ENCODE measurements at places on chromosomes 1 and 21.

GRCh38 chr1:116948046-116948445, 38.3 kb downstream of the PTGFRN start:
- no peak for DNase-seq

- DNase-seq = no peak
These were observed 4.5 kb downstream of the PMVK start for GRCh38 chr1:154931940-154932487.

- no peak for DNase-seq
These were observed 6.4 kb downstream of the MAP3K6 start for GRCh38 chr1:27360159-27361043.

- DNase-seq = no peak
These were observed 3.9 kb downstream of the RNF220 start for GRCh38 chr1:44408632-44409602.

DNA sequence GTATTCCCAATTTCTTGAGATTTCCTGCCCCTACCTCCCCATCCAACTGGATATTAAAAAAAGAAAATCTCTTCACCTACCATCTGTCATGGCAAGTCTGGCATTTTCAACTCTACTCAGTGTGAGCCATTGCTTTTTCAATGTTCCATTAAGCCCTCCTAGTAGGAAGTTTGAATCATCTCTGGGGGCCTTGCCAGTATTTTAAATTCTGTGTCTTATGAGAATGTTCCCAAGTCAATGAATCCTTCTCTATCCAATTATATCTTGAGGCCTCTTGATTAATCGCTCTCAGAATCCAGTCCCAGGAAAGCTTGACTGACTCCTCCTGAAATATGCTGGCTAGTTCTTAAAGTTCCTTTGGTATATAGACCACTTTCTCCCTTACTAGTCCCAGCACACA, 91.5 kb downstream of the NGF start:
- DNase-seq = no peak

DNA sequence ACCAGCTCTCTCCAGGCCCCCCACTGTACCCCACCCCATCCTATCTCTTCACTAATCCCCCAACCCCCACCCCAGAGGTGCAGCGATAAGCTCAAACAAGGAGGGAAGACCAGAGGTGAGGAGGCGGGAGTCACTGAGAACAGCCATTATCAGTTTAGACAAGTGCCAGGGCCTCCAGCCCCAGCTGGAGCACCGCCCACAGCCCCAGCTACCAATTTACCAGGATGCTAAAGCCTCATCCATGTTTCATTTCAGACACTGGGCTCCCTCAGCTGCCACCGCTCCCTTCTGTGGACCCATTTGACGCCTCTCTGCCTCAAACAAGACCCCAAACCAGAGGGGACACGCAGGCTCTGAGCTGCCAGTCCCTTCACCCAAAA, 80.6 kb downstream of the DISP3 start:
- DNase-seq = no peak

- peak; percentile 27 for DNase-seq
These were observed 2.4 kb upstream of the WNT3A start for GRCh38 chr1:228004331-228004855.

- no peak for DNase-seq
These were observed 743 bp upstream of the KRTAP10-10 start for GRCh38 chr21:44636209-44637017.

GRCh38 chr1:172411791-172412338, 8.6 kb upstream of the C1orf105 start:
- no peak for DNase-seq

- DNase-seq = no peak
These were observed 10.2 kb upstream of the ADCY10 start for GRCh38 chr1:167924102-167924501.

GRCh38 chr1:109775398-109775797, 11.7 kb upstream of the EPS8L3 start:
- no peak for DNase-seq

GRCh38 chr1:54575605-54576290, 27.7 kb downstream of the ACOT11 start:
- no peak for DNase-seq

GRCh38 chr1:50605186-50605875, 182.1 kb upstream of the DMRTA2 start:
- DNase-seq = peak; percentile 64

- no peak for DNase-seq
These were observed 165.8 kb downstream of the PAPPA2 start for GRCh38 chr1:176628775-176629174.

- no peak for DNase-seq
These were observed 6.9 kb downstream of the NECTIN4 start for GRCh38 chr1:161082483-161082882.

GRCh38 chr1:183125279-183125999, 60.6 kb upstream of the LAMC2 start:
- no peak for DNase-seq

GRCh38 chr1:213790565-213790964, 197.2 kb upstream of the PROX1 start:
- DNase-seq = no peak

DNA sequence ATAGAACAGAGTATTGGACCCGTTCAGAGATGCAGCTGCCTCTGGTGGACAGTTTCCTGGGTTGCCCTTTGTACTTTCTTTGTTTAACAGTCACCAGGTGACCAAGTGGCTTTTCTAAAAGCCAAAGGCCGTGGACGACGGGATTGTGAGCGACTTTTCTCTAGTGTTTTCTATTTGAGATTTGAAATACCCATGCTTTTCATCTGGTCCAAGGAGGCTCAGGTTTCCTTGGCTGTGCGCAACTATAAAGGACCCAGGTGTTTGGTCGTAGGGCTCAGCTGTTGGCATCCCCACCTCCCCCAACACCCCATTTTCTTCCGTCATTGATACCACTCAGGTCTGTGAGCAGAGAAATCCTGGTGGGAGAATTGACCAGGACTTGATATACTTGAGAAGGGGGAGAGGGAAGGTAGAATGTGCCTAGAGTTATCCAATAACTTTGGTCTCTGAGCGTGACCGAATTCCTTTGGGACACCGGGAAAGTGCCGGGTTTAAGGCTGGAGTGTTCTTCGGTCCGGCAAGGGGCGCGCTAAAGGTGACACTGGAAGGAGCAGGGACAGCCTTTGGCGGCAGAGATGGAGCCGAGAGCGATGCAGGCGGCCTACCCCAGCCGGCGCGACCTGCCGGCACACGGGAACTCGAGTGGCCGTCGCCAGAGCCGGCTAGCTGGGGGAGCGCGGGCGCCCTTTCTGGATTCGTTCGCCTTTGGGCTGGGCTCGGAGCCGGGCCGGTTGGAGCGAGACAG, 83.4 kb upstream of the BMP8A start:
- DNase-seq = peak; percentile 29

GRCh38 chr1:180674603-180675530, 43.0 kb downstream of the XPR1 start:
- no peak for DNase-seq

DNA sequence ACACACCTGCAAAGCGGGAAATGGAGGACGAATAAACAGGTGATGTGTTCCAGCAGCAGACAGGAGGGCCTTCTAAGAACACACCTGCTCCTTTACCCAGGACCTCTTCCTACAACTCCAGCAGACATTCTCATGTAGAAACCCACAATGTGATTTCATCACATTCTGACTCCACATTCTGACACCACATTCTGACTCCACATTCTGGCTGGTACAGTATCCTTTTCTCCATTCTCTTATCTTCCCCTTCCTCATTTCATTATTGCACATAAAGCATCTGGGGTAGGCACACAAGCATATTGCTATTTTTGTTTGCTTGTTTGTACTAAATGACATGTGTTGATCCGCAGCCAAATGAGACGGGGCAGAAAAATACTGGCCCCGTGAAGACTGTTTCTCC, 3.6 kb upstream of the ZNF124 start:
- DNase-seq = no peak

DNA sequence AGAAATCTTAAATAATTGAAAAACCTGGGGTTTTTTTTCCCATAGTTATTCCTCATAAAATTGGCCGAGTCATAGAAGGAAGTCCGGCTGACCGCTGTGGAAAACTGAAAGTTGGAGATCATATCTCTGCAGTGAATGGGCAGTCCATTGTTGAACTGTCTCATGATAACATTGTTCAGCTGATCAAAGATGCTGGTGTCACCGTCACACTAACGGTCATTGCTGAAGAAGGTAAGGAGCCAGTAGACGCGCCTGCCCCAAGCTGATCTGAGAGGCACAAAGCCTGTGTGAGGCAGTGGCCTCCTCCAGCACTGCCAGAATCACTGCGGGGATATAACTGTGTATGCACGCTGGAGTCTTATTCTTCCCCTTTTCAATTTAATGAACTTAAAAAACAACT, 100.3 kb downstream of the PHTF1 start:
- no peak for DNase-seq

GRCh38 chr1:209609041-209609790, 25.7 kb downstream of the CAMK1G start:
- DNase-seq = no peak

- DNase-seq = no peak
These were observed 26.6 kb upstream of the CASQ2 start for GRCh38 chr1:115794976-115795639.

DNA sequence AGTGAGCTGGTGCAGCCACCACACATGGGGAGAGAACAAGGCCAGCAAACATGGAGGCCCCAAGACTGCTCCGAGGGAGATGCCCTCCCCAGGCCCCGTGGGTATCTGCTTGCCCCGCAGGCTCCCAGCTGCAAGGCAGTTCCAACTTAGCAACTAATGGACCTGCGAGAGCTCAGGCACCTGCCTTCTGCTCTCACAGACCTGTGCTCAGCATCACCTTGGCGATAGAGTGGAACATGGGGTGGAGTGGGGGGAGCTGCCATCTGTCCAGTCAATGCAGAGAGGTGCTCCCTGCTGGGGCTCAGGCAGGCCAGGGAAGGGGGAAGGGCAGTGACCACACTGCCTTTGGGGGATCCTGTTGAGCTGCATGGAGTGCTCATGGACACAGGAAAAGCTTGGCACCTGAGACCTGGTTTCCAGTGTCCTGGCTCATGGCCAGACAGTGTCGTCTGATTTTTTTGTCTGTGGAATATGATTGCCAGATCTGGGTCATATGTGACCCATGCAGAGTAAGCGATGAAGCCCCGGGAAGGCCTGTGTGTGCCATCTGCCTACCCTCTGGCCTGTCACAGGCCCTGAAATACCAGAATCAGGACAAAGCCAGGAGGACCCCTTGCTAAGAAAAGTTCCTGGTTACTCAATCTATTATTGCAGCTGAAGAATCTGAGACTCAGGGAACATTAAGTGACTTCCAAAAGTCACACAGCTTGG, 39.9 kb upstream of the TENT5C start:
- no peak for DNase-seq

- DNase-seq = no peak
These were observed 163.3 kb downstream of the ST6GALNAC5 start for GRCh38 chr1:77030401-77031105.

DNA sequence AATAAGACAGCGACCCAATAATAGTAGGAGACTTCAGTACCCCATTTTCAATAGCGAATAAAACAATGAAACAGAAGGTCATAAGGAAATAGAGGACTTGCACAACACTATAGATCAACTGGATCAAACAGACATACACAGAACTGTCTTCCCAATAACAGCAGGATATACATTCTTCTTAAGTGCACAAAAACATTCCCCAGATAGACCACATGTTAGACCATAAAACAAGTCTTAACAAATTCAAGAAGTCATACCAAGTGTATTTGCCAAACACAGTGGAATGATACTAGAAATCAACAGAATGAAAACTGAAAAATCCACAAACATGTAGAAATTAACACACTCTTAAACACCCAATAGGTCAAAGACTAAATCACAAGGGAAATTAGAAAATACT, 78.0 kb downstream of the LBR start:
- DNase-seq = peak; percentile 6

GRCh38 chr21:45109831-45110492, 35.6 kb downstream of the ADARB1 start:
- DNase-seq = peak; percentile 91

- DNase-seq = no peak
These were observed 72.9 kb downstream of the IVNS1ABP start for GRCh38 chr1:185244015-185244747.

DNA sequence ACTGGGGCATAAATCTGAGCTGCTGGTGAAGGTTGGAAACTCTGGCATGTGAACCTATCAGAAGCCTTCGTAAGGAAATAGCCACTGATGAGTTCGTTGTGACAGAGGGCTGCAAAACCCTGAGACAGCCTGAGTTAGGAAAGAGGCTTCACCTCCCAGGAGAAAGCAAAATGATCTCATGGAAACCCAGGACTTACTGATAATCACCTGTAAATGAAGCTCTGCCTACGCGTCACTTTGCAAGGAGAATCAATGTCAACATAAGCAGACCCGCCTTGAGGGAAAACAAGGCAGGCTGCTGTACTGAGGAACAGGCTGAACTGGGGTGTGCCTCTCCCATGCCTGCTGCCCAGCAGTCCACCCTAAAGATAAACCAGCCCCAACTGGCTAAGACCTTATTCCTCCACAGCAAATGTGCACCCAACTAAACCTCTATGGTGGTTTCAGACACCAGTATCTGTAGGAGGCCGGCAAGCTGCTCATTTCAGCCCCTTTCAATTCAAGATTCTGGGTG, 46.8 kb upstream of the SLC44A3 start:
- DNase-seq = no peak

DNA sequence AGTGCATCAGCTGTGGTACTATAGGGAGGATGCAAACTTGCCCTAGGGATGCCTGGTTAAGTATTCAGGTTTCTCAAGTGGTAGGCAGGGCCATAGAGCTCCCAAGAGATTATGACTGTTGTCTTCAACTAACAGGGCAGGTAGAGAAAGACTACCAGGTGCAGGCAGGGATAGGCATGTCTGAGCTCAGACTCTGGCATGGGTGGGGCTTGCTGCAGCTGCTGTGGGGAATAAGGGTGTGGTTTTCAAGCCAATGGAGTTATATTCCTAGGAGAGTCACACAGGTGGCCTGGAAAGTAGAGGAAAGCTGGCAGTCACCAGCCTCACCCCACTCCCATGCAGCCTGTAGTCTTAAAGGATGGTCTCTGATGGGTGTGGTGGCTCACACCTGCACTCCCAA, 673.4 kb upstream of the ADGRL4 start:
- DNase-seq = no peak

DNA sequence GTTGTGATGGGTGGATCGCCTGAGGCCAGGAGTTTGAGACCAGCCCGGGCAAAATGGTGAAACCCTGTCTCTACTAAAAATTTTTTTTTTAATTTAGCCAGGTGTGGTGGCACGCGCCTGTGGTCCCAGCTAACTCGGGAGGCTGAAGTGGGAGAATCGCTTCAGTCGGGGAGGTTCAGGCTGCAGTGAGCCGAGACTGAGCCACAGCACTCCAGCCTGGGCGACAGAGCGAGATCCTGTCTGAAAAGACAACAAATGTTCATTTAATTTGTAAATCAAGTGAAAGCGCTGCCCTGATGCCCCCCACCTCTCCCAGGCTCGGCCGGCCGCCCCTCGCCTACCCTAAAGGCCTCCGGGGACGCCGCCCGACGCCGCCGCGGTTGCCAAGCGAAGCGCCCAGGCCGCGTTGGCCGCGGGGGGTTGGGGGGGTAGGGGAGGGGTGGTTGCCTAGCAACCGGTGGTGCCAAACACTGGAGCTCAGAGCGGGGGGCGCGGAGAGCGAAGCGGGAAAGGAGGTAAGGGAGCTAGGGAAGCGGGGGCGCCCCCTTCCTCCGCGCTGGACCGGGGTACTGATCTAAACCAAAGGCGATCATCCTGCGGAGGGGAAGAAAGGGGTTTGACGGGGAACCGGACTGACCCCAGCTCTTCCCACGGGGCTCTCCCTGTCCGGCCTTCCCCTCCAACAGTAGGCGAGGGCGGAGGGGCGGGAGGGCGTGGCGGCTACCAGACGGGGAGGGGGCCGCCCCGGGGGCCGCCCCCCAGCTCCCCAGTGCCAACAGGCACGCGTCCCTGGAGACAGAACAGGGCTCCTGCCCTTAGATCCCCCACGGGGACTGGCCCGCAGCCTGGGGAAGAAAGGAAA, at the start of gene TEKT2:
TEKT2 (plus strand) TSS at position 460 of the 862 bp plus-strand sequence. CDS start 828 bp downstream, outside the sequence.
- DNase-seq = no peak

- no peak for DNase-seq
These were observed 102.7 kb upstream of the NGF start for GRCh38 chr1:115440733-115441132.
